Activated CD8-positive, alpha-beta T cell treated with anti-CD3 and anti-CD28 coated beads, Interleukin-2, amount 10 ng/mL, durations not matched to agents 7 days and 5 days (primary cell): ENCODE measurements at places on chromosomes 1 and 21. TPM values are rescaled to one million over a fixed set of nuclear protein-coding genes. Genes with fewer than 3 reads are reported as not detected.
A peak's percentile ranks its signal among the peaks of the same experiment; 100 is the strongest.

Gene TMCC2
- 2.7 TPM for total RNA-seq

Gene CBR3
- 29.6 TPM for total RNA-seq

Gene CASQ2
- total RNA-seq, result not detected

GRCh38 chr1:63103682-63104081 is 218.7 kb upstream of the FOXD3 start:
- H3K27me3 ChIP-seq, result peaks cover 4% of the 10 kb centered on the region
- H3K4me1 ChIP-seq, result no peaks in the 10 kb centered on the region
- H3K27ac ChIP-seq, result no peak overlapping the region
- no peaks in the 10 kb centered on the region for H3K36me3 ChIP-seq
- no peak overlapping the region for H3K4me3 ChIP-seq
- no peak for DNase-seq

- H3K27me3 ChIP-seq, result no peaks in the 10 kb centered on the region
- H3K27ac ChIP-seq, result peak overlapping the region; percentile 11
- H3K4me1 ChIP-seq, result peaks cover 67% of the 10 kb centered on the region
- peak; percentile 67 for DNase-seq
- H3K4me3 ChIP-seq, result peak overlapping the region; percentile 4
These were observed 56.5 kb downstream of the GALNT2 start for GRCh38 chr1:230123280-230124185.

- peak; percentile 66 for DNase-seq
- peaks cover 41% of the 10 kb centered on the region for H3K4me1 ChIP-seq
- peaks cover 15% of the 10 kb centered on the region for H3K27me3 ChIP-seq
- H3K4me3 ChIP-seq, result peak overlapping the region; percentile 89
These were observed 682 bp downstream of the SUCO start for GRCh38 chr1:172533513-172534151.

- no peaks in the 10 kb centered on the region for H3K4me1 ChIP-seq
- no peak for DNase-seq
- no peak overlapping the region for H3K27ac ChIP-seq
- peaks cover 14% of the 10 kb centered on the region for H3K27me3 ChIP-seq
- no peak overlapping the region for H3K4me3 ChIP-seq
These were observed 126.8 kb upstream of the ZNF644 start for GRCh38 chr1:91148641-91149069.

GRCh38 chr1:172180501-172181285 is 239.8 kb upstream of the C1orf105 start:
- peaks cover 39% of the 10 kb centered on the region for H3K4me1 ChIP-seq
- H3K27me3 ChIP-seq, result no peaks in the 10 kb centered on the region
- H3K27ac ChIP-seq, result peak overlapping the region; percentile 97
- peak overlapping the region; percentile 72 for H3K4me3 ChIP-seq
- H3K36me3 ChIP-seq, result peaks cover 4% of the 10 kb centered on the region

GRCh38 chr1:202592146-202592545 is 118.1 kb downstream of the SYT2 start:
- no peaks in the 10 kb centered on the region for H3K36me3 ChIP-seq
- no peaks in the 10 kb centered on the region for H3K27me3 ChIP-seq
- DNase-seq, result no peak
- no peak overlapping the region for H3K27ac ChIP-seq
- no peak overlapping the region for H3K4me3 ChIP-seq
